Cerebellum (tissue), 4 donors: ENCODE measurements at places on chromosomes 5 and 9.

DNA sequence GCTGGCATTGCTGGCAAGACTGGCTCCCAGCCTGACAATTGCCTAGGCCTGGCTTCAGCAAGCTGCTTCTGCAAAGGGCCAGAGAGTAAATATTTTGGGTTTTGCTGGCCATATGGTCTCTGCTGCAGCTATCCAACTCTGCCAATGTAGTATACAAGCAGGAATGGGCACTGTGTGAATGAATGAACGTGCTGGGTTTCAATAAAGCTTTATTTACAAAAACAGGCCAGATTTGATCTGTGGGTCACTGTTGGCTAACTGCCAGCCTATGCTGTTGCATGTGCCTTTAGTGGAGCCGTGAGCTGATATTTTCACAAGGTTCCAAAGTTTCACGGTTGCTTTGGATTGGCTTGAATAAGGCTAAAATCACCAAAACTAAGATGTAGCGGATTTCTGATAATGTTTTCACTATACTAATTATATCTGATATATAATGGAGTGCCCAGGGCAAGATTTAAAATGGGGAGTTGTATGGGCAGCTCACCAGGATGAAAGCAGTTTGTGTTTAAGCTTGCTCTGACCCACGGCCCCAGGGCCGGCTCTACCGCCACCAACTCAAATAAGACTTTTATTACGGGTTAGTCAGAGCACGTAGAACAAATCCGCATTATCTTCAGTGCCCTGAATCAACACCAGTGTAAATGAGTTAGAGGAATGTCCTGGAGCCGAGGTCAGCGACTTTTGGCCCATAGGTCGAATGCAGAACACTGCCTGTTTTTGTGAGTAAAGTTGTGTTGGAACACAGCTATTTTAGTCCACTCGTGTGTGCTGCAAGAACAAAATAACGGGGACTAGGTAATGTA lies 98.6 kb upstream of the DAP start:
- DNase-seq: peak; percentile 8

DNA sequence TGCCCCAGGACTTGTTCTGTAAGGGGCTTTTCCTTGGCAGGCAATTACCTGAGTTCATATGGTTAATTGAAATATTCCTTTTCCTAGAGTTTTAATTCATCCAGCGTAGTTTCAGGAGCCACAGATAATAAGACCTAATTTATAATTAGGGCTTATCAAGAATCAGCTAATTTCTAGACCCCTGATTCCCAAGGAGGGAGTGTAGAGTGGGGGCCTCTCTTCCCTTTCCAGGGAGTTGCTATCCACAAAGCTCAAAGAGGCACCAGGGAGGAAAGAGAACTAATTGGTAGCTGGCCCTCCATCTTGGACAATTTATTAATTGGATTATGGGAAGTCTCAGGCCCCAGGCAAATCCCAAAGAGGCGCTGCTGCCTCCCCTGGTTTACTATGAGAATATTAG lies 75.8 kb upstream of the ZNF618 start:
- no peak for DNase-seq

DNA sequence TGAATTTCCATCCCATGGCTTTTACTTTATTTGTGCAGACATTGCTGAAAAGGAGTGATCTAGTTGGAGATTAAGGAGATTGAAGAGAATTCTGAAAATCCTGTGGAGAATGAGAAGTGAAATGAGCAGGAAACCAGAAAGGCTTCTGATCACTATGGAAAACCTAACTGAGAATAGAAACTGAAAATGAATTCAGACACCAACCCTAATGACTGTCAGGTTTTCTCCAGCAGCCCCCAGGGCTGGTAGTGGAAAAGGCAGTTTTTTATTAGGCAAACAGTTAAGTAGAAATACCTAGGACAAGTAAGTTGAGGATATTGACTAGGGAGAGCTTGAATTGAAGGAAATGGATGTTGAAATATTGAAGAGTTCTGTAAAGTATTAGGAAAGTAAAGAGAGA lies 14.7 kb upstream of the ARRDC3 start:
- no peak for DNase-seq

- DNase-seq: no peak
Measured at GRCh38 chr9:116697887-116698286, 10.8 kb downstream of the TRIM32 start.

- DNase-seq: no peak
Measured at GRCh38 chr9:72773570-72773969, 179.3 kb downstream of the ALDH1A1 start.
